Kidney (tissue), 22 donors: ENCODE measurements at places on chromosomes 4 and X. TPM values are rescaled to one million over a fixed set of nuclear protein-coding genes. Genes with fewer than 3 reads are reported as not detected.
A peak's percentile ranks its signal among the peaks of the same experiment; 100 is the strongest.

- peak; percentile 83 for DNase-seq
Measured at GRCh38 chrX:154097003-154097588, 421 bp downstream of the MECP2 start.

DNA sequence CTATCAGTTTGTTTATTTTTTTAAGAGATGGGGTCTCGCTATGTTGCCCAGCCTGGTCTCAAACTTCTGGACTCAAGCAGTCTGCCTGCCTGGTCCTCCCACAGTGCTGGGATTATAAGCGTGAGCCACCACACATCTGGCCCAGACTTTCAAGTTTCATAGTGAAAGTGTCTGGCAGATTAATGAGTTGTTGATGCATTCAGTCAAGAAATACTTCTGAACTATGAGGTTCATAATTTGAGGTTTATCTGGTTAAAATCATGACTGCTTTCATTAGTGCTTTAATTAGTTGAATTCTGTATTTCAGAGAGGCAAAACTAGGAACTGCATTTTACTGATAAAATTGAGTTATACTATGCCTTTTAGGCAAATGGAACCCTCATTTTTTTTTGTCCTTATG, 638.6 kb downstream of the RPA4 start:
- DNase-seq = no peak

- no peak for DNase-seq
Measured at GRCh38 chr4:59060002-59060846, 1950.0 kb upstream of the IGFBP7 start.

DNA sequence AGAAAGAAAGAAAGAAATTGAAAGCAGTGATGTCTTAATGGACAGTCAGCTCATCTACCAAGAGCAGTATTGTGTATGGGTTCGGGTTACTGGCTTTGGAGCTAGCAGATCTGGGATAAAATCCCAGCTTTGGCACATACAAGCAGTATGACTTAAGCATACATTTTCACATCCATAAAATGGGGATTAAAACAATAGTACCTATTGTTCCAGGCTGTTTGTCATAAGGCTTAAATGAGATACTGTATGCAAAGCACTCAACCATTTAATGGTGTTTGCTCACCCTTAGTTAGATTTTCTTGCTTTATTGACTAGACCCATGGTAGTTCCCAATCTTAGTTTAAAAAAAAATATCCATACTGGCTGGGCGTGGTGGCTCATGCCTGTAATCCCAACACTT, 7.8 kb upstream of the TMEM164 start:
- DNase-seq = no peak

DNA sequence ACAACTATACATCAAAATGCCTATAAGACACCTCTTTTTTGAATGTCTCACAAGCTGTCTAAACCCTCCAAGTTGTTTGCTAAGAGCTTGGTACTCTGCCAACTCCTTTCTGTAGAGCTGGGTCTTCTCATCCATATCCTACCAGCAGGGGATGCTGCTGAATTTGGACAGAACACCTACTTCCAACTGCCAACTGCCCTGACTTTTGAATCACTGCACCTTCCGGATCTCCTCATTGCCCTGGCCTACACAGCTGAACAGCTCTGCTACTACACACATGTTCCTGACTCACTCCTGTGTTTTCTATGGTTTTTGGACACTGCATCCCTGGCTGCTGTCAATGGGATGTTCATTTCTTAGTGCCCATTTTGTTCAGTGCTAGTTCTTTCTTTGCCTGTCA, 18.7 kb downstream of the FAM184B start:
- DNase-seq = peak; percentile 34

GRCh38 chr4:120694973-120695372, 227.6 kb downstream of the PRDM5 start:
- DNase-seq = no peak

- peak; percentile 35 for DNase-seq
Measured at GRCh38 chrX:12080265-12080664, 58.0 kb upstream of the FRMPD4 start.

DNA sequence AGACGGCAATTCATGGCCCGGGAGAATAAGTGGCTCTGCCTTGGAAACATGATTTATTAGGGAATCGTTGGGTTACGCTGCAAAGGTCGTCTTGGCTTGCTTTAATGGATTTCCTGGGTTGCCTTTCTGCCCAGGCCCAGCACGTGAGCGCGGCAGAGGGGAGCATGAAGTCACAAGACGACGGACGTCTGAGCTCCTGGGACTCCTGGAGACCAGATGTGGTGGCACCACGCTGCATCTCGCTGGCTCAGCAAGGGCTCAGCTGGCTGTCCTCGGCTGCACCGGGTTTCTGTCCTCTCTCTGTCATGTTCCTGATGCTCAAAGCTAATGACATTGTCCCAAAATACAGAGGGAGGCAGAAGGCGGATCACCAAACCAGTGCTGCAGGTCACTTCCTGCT, 61.2 kb downstream of the C4orf50 start:
- DNase-seq = peak; percentile 50

- DNase-seq = peak; percentile 94
Measured at GRCh38 chr4:113394730-113395530, 345.5 kb downstream of the ANK2 start.

DNA sequence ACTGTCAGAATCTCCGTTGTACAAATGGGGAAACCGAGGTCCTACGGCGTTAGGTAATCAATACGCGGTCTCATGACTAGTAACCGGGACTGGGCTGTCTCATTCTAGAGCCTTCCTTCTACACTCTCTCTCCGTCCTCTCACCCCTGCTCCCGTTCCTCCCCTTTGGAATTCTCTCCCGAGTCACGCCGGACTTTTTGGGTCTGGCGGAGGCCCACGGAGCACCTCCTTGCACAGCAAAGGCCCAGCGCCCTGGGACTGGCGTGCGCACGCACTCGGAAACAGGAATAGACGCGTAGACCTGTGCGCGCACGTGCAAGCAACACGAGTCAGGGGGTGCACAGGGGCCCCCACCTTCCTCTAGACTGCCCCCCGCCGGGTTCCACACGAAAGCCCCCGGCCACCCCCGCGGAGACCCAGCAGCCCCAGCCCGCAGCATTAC, 361 bp downstream of the QDPR start:
- DNase-seq = peak; percentile 84

- DNase-seq = peak; percentile 11
Measured at GRCh38 chrX:8849458-8849857, 48.3 kb upstream of the FAM9A start.

DNA sequence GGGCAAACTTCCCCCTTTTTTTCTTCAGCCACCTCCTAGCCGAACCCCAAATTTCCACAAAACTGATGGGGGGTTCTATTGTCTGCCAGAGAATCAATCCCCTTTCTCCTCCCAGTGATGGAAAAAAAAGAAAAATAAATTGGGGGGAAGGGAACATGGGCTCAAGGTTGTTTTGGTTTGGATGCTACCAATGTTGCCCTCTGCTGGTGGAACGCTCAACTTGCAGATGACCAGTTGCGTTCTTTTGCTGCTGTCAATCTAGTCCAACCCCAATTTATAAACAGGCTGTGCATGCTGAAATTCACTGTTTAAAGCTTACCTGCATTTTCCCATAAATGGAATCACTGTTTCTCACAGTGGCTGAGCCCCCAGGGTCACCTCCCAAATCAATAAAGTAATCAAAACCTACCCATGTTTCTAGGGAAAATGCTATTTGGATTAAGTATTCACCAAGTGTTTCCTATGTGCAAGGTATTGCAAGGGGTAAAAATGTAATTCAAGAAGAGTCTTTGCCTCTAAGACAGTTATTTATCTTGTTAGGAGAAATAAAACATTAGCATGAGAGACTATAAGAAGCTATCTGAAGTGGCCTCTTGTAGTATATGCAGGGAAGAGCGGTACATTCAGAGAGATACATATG, 116.7 kb upstream of the TMEM164 start:
- DNase-seq = peak; percentile 37

DNA sequence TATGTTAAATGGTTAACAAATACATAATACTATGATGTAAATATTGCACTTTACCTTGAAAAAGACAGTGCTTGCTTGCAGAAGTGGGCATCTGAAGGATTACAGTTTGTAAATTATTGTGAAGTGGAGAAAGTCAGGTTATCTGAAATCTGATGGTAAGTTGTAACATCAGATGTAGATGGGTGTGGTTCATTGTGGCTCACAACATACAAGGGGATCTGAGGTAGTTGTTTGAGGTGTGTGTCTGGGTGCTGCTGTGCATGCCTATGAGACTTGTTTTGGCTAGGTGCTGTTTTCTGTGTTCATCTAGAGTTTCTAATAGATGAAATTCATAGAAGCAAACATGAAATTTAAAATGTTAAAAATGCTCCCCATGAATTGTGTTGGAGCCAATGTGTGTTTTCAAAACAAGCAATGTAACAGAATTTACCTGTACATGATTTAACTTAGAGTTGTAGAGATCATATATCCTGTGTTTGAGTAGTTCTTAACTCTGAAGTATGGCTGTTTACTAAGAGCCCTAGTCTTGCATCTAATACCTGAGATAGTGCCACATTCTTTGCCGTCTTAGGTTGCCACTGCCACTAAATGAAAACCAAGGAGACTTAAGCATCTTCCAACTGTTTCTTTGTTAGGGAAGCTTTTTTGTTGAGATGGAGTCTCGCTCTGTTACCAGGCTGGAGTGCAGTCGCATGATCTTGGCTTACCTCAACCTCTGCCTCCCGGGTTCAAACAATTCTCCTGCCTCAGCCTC, 11.9 kb upstream of the NDUFC1 start:
- DNase-seq = no peak

DNA sequence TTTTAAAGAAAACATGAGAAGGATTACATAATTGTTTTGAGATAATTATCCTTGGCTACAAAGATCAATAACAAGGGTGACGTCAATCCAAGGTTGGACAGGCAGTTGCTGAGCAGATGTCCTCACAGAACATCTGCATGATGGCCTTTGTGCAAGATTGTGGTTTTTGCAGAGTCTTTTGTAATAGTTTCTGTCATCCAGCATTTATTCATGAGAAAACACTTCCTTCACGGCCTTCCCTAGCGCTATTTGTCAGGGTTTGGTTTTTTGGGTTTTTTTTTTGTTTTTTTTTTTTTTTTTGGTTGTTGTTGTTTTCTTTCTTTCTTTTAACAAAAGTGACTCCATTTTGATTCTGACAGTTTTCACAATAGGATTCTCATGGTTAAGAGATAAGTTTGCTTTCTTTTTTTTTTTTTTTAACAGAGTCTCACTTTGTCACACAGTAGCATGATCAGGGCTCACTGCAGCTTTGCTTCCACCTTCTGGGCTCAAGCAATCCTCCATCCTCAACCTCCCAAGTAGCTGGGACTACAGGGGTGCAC, 31.5 kb upstream of the ELF2 start:
- no peak for DNase-seq

DNA sequence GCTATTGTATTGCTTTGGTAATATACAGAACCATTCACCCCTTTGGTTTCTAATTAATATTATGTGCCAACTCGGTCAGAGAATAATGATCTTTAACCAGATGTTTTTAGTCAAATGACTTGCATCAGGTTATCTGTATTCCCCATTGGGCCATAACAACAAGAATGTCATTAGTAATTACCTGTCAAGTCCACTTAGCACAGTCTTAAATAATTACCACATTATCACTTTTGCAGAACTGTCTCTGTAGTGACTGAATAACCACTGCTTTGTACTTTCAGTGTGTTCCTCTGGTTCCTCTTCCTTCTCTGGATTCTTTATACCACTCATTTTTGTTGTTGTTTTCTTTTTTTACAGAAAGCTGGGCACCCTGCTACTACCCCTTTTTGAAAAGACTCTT, 257.7 kb upstream of the SPOCK3 start:
- DNase-seq = no peak

- DNase-seq = no peak
Measured at GRCh38 chr4:47104986-47105385, 73.6 kb downstream of the GABRB1 start.

- no peak for DNase-seq
Measured at GRCh38 chr4:41994461-41994985, 4.2 kb downstream of the SLC30A9 start.

VSIG4 gene
- polyA plus RNA-seq = 15.9 TPM

PRKG2 gene
- polyA plus RNA-seq = 0.54 TPM

LINC00632 gene
- 0.67 TPM for polyA plus RNA-seq

C4orf46 gene
- polyA plus RNA-seq = 1.9 TPM

TRPC3 gene
- polyA plus RNA-seq = 0.17 TPM
